Right kidney (tissue), 9 donors: ENCODE measurements at places on chromosomes 11 and 22.
A peak's percentile ranks its signal among the peaks of the same experiment; 100 is the strongest.

DNA sequence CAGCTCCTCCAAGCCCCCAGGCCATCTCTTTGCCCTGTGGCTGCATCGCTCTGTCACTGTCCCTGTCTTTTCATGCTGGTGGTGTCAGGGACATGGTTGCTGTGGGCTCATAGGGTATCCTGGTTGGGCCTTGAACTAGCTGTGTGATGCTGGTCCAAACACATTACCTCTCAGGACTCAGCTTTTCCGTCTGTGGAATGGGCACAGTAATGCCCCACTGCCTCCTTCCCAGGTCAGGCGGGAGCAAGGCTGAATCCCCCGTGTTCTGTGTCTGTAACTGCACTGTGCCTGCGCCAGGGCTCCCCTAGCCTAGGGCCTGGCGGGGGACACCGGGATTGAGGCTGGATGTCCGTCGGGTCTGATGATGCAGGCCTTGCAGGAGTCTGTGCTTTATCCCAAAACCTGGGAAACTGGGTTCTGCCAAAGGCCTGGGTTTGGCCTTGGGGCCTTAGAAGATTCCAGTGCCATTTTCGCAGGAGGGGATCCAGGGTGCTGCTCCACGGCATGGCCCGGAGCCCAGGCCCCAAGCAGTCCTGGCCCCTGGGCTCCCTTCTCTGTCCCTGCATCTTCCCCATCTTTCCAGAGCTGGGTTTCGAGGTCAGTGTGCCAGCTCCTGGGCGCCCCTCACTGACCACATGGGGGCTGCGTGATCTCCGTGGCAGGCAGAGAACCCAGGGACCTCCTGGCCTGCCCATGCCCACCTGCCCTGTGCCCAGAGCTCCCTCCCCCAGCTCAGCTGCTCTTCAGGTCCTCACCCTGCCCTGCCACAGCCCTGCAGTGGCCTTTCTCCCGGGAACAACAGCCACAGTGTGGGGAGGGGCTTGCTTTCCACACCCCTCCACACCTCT, 32.7 kb upstream of the CELSR1 start:
- DNase-seq = no peak

DNA sequence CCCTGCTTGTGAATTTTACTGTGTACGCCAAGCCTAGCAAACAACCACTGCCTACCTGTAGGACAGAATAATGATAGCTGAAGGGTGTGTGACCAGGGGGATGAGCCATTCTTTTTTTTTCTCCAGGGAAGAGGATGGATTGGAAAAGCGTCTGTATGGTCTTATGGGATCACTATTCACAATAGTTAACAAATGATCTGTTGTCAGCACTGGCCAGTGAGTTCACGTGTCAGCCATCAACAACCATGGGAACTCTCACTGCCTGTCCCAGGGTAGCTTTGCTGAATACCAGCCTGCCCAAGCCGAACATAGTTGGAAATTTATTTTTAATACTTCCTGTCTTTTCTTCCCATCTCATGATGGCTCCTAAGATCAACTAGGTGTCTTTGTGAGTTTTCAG, 170.2 kb downstream of the ST3GAL4 start:
- no peak for DNase-seq

DNA sequence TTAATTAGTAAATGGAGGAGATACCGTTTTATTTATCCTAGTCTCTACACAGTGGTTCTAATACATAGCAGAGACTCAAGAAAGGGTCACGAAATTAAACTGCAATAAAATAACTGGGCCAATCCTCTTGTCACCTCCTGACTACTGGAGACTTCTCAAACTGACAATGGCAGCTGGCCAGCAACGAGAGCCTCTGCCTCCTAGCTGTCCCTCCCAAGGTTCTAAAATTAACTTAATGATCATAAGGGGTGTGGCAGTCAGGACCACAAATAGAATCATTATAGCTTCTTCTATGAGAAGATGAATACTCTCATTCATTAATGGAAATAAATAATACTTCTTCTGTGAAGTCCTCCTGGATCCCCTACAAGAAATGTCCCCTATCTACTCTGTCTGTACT, 63.8 kb upstream of the APOA1 start:
- DNase-seq = no peak

GRCh38 chr11:75050516-75050915, 46.2 kb downstream of the OR2AT4 start:
- no peak for DNase-seq

DNA sequence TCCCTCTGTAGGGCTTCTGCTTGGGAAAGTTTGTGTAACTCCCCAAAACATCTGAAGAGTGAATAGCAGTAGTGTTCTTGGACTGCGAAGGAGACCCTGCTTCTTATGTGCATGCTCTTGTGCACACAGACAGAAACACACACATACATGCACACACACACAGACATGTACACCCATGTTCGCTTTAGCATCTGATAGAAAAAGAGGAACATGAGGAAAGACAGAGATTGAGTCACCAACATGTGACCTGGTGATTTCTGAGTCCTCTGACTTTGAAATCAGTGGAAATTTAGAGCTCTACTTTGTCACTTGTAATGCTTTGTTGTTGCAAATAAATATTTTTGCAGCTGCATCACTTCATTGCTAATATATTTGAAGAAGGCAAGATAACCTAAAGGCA, 23.8 kb downstream of the CD44 start:
- DNase-seq = no peak

- no peak for DNase-seq
Observed at GRCh38 chr11:86627776-86628455, 44.5 kb downstream of the ME3 start.

- DNase-seq = no peak
Observed at GRCh38 chr11:56010716-56011115, 16.3 kb upstream of the OR5F1 start.

DNA sequence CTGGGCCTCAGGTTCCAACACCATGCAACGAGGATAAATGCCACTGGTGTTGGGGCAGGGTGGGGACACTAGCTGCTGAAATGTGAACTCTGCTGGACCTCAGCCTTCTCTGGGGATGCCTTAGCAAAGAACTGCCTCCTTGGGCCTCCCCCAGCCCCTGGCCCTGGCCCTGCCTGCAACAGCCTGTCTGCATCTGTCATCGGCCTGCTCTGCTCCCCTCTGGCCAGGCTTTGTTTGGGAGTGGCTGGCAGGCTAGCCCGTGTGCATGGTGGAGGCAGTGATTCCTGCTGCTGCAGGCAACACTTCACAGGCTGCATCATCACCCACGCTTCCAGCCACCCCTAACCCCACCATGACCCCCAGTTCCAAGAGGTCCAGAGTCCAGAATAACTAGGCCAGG, 11.5 kb upstream of the MYOD1 start:
- DNase-seq = no peak

GRCh38 chr11:10318527-10318802, 13.6 kb downstream of the ADM start:
- no peak for DNase-seq

DNA sequence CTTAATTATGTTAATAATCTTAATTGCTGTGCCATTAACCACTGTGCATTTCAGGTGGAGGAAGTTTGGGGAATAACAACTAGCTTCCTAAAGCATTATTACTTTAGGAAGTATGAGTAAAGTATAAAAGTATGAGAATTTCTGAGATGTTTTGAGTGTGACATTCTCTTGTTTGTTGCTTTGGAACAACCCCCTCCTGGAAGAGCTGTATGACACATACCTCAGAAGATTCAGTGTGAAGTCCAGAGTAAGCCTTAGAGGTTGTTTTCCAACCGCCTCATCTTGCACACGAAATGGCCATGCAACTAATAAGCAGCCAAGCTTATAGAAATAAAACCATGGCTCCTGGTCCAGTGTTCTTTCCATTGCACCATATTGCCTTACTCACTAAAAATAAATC, 21.7 kb downstream of the CCDC81 start:
- no peak for DNase-seq

GRCh38 chr11:5420993-5421392, 918 bp upstream of the OR51Q1 start:
- DNase-seq = no peak

DNA sequence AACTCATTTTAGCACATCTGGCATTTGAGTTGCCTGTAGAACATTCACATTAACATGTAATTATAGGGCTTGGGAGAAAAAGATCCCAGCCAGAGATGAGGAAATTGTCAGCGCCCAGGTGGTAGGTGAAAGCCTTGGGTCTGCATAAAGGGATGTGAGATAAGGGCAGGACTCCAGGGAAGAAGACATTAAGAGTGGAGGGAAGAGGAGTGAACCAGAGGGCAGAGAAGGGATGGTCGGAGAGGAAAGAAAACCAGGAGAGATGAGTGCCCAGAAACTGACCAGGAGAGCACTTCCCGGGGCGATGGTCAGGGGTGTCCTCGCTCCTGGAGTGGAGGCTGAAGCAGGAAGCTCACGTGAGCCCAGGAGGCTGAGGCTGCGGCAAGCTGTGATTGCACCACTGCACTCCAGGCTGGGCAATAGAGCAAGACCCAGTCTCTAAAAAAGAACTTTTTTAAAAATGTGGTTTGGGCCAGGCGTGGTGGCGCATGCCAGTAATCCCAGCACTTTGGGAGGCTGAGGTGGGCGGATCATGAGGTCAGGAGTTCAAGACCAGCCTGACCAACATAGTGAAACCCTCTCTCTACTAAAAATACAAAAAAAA, 20.3 kb upstream of the DGKZ start:
- DNase-seq = no peak

GRCh38 chr22:44191036-44191454, 10.3 kb downstream of the PARVG start:
- DNase-seq = no peak

- peak; percentile 48 for DNase-seq
Observed at GRCh38 chr22:30208631-30209603, 37.6 kb downstream of the LIF start.

DNA sequence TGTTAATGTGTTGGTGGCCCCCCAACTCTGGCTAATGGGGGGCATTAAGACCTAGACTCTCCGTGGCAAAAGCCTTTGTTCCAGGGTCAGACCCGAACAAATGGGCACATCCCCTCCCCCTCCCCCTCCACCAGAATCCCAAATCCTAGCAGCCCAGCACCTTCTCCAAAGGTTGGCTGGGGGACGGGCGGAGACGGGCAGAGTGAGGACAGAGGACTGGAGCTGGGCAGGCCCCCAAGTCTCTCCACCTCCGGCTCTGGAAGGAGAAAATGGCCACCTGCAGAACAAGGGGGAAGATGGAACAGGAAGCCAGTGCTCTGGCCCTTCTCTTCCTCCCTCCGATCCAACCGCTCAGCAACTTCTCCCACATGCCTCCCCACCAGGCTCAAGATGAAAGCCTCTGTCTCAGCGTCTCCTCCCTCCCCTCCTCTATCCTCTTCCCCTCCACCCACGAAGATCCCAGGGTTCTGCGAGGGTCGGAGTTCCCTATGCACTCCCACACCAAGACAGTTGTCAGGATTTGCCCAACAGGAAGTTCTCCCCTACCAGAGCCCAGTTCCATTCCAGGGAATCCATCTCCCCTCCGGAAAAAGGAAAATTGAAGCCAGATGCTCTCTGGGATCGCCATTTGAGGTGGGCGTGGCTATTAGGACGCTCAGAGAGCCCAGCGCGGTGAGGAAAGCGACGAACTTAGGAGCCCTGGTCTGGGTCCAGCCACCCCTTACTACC, 20.1 kb downstream of the ADA2 start:
- DNase-seq = peak; percentile 74

- DNase-seq = peak; percentile 71
Observed at GRCh38 chr22:44024288-44024921, at the start of gene PARVB. TSS of gene PARVB (plus strand) at chr22:44024302. CDS start at chr22:44024340, 38 bp downstream.

DNA sequence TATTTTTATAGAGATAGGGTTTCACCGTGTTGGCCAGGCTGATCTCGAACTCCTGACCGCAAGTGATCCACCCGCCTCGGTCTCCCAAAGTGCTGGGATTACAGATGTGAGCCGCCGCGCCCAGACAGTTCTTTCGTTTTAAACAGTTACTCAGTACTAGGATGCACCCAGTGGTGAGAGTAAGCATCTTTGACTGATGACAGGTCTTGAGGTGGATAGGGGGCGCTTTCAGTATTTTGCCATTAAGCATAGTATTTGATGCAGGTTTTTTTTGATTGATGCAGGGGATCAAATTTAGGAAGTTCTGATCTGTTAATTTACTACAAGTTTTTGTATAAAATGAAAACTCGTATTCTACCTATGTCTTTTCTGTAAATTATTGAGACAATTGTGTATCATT, 13.2 kb upstream of the TRIM34 start:
- DNase-seq = no peak

GRCh38 chr11:1458340-1459218, 28.0 kb downstream of the MOB2 start:
- no peak for DNase-seq

GRCh38 chr11:92347454-92347853, 122.8 kb downstream of the FAT3 start:
- no peak for DNase-seq

DNA sequence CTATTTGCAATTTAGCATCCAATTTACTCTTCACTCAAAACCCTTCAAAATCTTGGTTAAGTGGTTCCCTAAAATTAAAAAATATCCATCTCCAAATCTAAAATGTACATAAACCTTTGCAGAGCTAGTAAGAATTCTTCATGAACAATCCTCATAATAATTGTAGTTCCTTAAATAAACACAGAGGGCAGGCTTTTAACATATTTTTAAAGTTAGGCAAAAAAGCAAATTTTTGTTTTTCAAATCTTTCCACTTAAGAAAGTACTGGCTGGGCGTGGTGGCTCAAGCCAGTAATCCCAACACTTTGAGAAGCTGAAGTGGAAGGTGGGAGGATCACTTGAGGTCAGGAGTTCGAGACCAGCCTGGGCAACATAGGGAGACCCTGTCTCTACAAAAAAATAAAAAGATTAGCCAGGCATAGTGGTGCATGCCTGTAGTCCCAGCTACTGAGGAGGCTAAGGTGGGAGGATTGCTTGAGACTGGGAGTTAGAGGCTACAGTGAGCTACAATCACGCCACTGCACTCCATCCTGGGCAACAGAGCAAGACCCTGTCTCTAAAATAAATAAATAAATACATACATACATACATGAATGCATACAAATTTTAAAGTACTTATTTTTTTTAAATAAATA, 25.1 kb upstream of the PLAAT3 start:
- no peak for DNase-seq

GRCh38 chr11:35029979-35030682, 108.8 kb upstream of the CD44 start:
- no peak for DNase-seq

DNA sequence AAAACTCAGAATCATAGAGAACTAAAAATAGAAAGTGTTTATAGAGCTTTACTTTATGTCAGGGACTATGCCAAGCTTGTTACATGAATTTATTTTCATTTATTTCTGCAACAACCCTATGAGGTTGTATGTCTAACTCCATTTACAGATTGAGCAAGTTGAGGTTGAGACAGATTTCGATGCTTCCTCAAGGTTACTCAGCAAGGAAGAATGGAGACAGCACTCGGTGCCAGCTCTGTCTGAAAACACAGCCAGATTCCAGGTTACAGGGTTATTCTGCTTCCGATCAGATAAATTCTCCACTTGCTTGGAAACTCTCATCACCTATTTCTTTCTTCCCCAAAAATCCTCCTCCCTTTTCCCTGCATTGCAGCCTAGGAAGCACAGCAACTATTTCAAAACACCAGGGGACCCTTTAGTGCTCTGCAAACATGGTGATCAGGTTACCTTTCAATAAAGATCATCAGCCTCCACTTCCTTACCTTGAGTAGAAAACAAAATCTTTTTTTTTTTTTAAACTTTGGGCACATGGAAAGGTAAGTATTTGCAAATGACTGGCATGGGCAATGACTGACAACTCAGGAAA, 7.0 kb downstream of the MMP3 start:
- DNase-seq = no peak
